ENCODE measurements at places on chromosomes 5 and 9.
A peak's percentile ranks its signal among the peaks of the same experiment; 100 is the strongest.

DNA sequence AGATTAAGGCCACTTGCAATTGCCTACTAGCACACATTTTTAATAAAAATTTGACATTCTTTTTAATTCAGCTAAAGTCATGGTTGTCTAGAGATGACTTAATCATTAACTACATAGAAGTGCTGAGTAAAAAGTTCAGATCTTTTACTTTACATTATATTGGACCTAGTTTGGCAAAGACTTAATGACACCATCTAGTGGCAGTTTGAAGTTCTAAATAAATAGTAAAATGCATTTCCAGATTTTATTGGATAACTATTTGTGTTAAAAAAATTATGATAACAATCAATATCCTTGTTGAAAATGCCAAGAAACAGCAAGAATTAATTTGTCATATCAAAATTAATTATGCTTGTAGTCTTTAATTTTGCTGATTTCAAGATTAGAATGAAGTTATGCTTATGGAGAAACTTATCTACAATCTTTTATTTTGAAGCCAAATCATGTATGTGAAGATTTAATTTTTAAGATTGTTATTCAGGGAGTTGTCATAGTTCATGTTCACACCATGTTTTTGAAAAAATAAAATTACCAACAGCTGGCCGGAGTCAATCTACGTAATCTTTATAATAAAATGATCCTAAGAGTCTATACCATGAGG, 69.6 kb upstream of the PJA2 start:
- peak; percentile 44 for DNase-seq

DNA sequence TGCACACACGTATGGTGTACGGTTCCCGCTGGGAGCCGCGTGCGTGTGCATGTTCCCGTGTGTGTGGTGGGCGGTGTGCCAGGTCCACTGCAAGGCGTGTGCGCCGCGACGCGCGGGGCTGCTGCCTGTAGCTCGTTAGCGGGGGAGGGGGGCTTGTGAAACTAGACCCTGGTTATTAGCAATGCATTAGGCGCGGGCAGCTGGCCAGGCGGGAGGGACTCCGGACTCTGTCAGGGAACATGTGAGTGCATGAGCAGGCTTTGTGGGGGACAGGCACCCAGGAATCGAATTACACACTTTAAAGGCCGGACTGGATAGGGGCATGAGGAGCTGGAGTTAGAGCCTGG, 32.2 kb upstream of the ENHO start:
- no peak for DNase-seq

- no peak for DNase-seq
These were observed 141.1 kb downstream of the ACTBL2 start for GRCh38 chr5:57341380-57341979.

DNA sequence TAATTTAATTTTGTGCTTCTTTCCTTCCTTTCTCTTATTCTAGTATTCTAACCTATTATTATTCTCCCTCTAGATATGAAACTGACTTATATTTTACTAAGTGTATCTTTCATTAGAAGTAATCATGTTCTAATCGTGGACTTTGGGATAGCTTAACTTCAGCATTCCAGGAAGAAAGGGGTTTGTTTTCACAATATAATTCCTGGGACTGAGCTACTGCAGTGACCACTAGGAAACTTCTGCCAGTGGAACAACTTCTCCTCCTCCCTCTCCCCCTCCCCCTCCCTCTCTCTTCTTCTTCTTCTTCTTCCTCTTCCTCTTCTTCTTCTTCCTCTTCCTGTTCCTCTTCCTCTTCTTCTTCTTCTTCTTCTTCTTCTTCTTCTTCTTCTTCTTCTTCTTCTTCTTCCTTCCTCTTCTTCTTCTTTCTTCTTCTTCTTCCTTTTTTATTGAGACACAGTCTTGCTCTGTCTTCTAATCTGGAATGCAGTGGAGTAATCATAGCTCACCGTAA, 127.9 kb downstream of the NNT start:
- no peak for DNase-seq

DNA sequence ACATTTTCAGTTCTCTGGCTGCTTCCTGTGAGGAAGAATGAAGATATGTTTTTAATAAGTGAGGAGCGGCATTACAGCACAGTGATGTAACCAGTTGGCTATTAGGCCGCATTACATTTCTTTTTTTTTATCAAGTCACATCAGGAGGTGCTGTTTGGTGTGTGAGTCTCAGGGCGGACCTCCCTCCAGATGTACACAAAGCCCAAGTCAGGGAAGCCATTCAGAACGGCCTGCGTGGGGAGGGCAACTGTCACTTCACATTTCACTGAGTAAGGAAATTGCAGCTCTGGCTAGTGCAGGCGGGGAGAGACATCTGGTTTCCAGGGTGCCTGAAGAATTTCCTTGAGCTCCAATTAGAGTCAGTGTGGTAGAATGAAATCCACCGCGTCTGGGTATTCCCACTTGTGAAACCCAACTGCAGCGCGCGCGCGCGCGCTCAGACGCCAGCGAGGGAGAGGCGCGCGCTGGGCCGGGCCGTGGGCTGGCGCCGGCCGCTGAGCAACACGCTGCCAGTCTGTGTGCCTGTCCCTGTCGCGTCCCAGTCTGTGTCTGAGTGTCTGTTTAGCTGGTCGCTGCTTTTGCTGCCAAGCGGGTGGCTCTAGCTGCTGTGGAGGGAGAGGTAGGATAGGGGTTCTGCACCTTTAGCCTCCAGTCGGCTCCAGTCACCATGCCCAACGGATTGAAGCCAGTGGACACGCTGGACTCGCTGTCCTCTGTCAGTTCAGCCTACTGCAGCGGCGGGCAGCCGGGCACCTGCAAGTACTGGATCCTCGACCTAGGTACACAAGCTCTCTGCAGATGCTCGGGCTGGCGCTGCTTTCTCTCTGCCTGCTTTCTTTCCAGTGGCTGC, 140.8 kb upstream of the OTULINL start:
- DNase-seq: no peak

DNA sequence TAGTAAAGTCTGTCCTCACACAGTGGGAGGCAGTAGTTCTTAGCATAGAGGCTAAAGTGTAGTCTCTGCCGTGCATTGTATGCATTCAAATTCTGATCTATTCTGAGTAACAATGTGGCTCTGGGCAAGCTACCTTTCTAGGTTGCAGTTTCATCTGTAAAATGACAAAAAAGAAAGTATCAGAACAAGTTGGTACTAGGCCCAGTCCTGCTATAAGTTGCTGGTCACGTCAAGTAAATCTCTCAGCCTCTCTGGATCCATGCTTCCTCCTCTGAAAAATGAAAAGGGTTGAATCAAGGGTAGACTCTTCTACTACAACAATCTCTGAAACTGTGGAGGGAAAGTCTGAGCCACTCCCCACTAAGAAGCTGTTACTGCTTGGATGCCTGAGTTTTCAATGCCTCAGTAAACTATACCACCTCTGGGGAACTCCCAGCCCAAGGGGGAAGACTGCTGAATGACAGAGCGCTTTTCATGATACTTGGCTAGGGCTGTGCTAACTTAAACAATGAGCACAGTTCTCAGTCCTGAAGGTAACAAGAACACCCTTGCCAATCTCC, 34.5 kb upstream of the SPARC start:
- DNase-seq: peak; percentile 66

GRCh38 chr5:104111632-104112031, 549.0 kb upstream of the NUDT12 start:
- no peak for DNase-seq

DNA sequence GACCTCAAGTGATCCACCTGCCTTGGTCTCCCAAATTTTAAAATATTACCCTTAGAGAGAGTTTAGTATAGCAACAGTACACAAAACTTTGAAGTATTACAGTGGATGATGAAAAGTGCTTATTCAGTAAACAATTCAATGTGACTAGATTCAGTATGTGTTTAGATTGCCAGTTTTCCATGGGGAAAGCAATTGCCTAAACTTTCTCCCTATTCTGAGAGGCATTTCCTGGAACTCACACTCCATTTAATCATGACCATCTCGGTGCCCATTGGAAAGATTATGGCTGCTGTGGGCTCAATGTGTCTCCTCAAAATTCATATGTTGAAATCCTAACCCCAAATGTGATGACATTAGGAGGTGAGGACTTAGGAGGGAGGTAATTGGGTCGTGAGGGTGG, 38.9 kb upstream of the MYO10 start:
- no peak for DNase-seq

DNA sequence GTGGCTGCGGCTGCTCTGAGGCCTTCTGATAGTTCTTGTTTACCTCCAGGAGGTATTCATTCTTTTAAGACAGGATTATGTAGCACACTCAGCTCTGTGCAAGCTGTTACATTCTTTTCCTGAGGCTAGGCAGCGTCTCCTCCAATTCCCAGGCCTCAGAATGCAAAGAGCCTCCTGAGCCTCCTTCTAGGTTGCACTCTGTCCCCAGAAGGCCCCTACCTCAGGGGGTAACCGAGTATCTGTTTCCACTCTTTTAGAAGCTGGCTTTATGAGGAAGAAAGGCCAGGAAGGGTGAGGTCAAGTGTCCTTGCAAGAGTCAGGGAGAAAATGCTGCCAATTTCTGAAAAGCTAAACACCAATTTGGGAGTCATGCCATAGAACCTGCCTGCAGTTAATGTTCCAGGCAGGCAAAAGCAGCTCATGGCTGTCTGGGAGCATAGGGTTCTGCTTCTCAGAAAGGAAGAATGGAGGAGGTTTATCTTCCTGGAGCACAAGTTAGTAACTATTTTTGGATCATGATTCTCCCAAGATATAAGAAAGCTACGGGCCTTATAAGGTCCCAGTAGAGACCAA, 178.9 kb downstream of the SEMA6A start:
- no peak for DNase-seq

DNA sequence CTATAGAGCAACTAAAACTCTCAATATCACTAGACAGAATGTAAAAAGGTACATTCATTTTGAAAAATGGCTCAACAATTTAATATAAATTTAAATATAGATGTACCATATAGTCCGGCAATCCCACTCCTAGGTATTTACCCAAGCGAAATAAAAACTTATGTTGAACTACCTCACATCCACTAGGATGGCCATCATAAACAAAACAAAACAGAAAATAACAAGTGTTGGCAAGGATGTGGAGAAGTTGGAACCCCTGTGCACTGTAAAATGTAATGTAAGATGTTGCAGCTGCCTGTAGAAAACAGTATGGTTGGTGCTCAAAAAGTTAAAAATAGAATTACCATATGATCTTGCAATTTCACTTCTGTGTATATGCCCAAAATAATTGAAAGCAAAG, 36.9 kb upstream of the SELENOP start:
- DNase-seq: no peak

GRCh38 chr9:123113185-123113584, 79.7 kb downstream of the GPR21 start:
- no peak for DNase-seq

- DNase-seq: no peak
These were observed 25.5 kb upstream of the SLC6A3 start for GRCh38 chr5:1470762-1471211.

GRCh38 chr5:78631931-78632330, 16.6 kb downstream of the LHFPL2 start:
- no peak for DNase-seq

GRCh38 chr5:154366353-154366752, 79.4 kb upstream of the SAP30L start:
- no peak for DNase-seq

DNA sequence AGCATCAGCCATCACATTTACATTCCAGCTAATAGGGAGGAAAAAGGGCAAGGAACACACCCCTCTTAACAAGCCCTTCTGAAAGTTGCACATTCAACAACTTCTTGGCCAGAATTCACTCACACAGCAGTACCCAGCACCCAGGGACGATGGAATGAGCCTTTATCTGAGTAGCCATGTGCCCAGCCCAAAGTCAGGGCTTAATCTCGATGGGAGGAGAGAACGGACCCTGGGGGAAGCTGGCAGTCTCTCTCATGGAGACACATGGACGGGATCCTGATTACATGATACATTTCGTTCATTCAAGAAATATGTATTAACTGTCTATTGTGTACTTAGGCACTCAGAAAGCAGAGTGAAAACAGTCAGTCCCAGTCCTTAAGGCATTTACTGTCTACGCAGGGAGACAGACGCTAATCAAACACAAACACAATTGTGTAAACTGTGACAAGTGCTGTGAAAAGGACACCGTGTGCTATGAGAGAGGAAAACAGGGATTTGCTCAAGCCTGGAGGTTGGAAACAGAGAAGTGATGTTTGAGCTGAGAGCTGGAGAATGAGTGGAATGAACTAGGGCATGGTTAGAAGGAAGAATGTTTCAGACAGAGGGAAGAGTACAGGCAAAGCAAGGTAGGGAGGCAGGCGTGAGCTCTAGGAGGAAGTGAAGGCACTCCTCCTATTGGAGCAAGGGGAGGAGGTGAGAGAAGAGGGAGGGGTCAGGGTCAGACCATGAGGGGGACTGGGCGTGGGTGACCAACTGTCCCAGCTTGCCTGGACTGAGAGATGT, 7.4 kb downstream of the OTULINL start:
- DNase-seq: no peak

- DNase-seq: peak; percentile 69
These were observed 83.7 kb upstream of the ORM1 start for GRCh38 chr9:114238891-114239875.

DNA sequence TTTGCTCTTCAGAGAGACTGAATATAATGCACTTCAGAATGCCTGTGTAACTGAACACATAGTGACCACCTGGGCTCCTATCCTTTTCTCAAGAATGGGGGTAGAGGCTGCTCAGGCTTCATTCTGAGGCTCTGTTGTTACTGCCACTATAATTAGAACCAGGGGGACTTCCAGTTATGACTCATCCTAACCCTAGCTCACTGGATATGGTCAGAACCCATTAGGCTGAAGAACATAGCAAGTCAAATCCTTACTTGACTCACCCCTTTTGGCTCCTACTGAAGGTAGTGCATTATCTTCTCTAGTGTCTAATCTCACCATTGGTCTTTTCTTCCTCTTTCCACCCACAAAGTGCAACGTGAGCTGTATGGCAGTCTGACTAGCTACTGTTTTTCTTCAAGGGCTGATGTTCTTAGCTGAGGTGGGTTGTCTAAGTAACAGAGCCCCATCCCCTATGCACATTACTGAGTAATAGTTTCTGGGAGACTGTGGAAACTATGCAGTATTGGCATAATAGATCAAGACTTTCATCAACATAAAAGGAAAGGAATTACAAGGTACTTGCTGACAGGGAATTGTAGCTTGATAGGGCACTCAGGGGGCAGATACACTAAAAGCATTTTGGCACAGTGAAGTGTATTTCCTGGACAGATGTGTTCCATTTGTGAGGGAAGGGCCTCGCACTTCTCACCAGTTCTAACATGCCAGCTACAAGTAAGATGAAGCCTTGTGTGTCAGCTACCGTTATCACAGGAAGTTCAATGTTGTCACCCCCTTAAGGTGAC, 431.0 kb upstream of the MEF2C start:
- peak; percentile 70 for DNase-seq

Measured in common myeloid progenitor, CD34-positive (primary cell).